ENCODE measurements at places on chromosomes 2 and 18. TPM values are rescaled to one million over a fixed set of nuclear protein-coding genes. Genes with fewer than 3 reads are reported as not detected.

DNA sequence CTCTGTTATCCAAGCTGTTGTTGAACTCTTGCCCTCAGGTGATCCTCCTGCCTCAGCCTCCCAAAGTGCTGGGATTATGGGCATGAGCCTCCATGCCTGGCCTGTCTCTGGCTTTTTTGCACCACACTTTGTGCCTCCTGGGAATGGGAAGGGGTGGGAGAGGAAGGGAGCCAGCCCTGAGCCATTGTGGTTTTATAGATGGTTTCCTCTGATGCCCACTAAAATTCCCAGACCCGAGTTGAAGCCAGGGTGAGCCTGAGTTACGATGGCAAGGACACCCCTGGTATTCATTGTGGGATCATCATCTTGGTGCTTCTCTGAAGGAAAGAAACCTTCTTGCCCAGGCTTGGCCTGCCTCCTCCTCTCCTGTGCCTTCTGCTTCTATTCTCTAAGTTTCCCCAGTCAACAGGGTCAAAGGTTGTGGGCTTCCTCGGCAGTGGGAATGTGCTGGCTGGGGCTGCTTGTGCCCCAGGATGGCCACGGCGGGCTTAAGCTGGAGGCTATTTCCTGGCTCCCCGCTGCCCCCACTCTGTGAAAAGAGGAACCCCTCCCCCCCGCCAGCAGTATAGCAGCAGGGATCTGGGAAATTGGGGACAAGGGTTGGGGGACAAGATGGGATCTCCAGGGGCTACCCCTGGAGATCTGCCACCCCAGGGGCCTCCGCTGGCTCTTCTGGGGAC is 106.2 kb downstream of the STPG4 start:
- no peak for DNase-seq

- DNase-seq: no peak
Observed at GRCh38 chr18:68417166-68417799, 297.6 kb downstream of the TMX3 start.

DNA sequence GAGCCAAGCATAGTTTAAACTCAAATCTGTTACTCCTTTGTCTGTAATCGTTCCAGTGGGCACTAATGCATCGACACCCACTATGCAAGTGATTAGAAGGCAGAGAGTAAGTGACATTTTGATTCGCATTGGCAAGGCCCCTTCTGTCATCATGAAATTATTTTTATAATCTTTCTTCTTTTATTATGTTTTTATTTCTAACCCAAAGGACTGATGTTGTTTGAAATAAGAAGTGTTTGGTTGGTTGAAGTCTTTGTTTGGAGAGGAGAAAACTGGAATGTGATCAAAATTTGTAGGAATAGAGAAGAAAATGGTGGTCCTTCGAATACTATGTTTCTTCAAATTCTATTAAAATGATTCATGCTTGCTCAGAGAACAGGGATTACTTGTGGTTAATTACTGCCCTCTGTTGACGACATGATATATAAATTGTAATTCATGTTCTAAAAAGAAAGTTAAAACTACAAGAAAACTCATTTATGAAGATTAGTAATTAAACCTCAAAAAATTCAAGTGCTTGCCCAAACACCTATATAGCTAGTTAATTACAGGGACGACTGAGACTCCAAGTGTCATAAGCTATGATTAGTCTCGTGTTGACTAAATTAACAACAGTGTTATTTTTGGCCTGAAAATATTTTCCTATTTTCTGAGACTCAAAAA is 26.4 kb upstream of the TFPI start:
- no peak for DNase-seq

- no peak for DNase-seq
Observed at GRCh38 chr2:164515030-164515429, 106.3 kb downstream of the GRB14 start.

- no peak for DNase-seq
Observed at GRCh38 chr2:239209783-239210182, 191.0 kb downstream of the HDAC4 start.

DNA sequence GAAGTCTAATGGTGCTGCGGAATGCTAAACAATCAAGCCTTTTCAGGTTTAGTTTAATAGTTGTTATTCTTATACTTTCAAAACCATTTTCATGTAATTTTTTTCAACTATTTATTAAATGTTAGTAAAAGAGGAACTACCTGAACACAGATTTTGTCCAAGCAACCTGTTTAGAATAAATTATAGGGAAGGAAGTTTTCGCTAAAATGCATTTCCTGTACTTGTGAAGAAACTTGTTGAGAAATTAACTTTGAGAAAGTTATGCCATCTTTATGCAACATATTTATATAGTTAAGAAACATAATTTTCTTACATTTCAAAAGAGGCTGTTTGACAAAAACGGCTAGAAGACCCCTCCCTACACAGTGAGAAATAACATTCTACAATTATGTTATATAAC is 16.6 kb downstream of the MAP4K4 start:
- DNase-seq: no peak

Gene COL6A3
- 4.5 TPM for total RNA-seq

Gene SLC4A1AP
- 19.1 TPM for total RNA-seq

- DNase-seq: no peak
Observed at GRCh38 chr2:242054406-242054805, 184.9 kb downstream of the RTP5 start.

All from neural crest cell (in vitro differentiated cells).